ENCODE measurements at places on chromosomes 6 and 20. TPM values are rescaled to one million over a fixed set of nuclear protein-coding genes. Genes with fewer than 3 reads are reported as not detected.

The DAAM2 gene
- total RNA-seq: 50.3 TPM

The TNFRSF6B gene
- 2.8 TPM for total RNA-seq

- H3K4me3 ChIP-seq: no peak overlapping the region
- no peak for DNase-seq
- no peaks in the 10 kb centered on the region for H3K4me1 ChIP-seq
- no peaks in the 10 kb centered on the region for H3K36me3 ChIP-seq
- H3K27me3 ChIP-seq: peaks cover 4% of the 10 kb centered on the region
Measured at GRCh38 chr6:15773806-15774410, 111.1 kb upstream of the DTNBP1 start.

DNA sequence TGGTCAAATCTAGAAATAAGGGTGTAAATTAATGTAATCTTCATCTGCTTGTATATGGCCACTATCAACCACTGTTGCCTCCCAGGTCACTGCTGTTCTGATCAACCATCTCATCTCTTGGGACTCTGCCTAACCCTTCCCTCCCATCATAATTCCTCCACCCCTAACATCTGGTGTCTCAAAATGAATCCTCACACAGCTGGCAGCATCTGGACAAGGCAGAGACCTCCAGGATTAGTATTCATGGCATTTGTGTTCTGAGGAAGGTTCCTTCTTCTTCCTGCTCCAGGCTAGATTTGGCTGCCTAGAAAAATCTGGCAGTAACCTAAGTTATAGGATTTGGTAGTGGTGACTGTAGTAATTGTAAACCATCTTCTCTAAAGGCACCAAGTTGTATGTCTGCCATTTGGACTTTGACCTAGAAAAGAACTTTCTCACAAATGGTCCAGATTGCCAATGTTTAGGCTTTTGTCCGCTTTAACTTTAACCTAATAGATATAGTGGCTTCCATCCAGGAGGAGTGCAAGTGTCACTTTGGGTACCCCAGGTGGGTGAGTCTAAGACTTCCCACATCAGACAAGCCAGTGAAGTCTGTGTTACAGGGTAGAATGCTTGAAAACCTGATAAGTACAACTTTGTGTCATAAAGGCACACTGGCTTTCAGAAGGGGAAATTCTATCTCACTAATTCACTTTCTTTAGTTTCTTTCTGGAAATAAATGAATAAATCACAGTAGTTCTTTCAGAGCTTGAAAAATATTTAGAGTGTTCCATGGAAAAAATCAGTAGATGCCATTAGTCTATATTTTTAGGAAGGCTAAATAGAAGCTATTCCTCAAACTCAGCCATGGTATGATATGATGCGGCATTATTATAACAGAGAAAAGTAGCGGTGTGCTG is 3.0 kb upstream of the PHACTR2 start:
- DNase-seq: no peak
- H3K27me3 ChIP-seq: no peaks in the 10 kb centered on the region
- peaks cover 18% of the 10 kb centered on the region for H3K4me1 ChIP-seq
- H3K27ac ChIP-seq: peak overlapping the region; percentile 74

GRCh38 chr6:90893400-90893799 is 306.5 kb upstream of the MAP3K7 start:
- H3K4me1 ChIP-seq: peaks cover 7% of the 10 kb centered on the region
- no peak for DNase-seq
- no peak overlapping the region for H3K4me3 ChIP-seq
- H3K27ac ChIP-seq: no peak overlapping the region

GRCh38 chr6:74087899-74088298 is 391.9 kb downstream of the CD109 start:
- H3K27me3 ChIP-seq: no peaks in the 10 kb centered on the region
- H3K27ac ChIP-seq: no peak overlapping the region
- H3K36me3 ChIP-seq: no peaks in the 10 kb centered on the region
- no peak for DNase-seq

The SLC24A3 gene
- 0.79 TPM for total RNA-seq

The GSTA2 gene
- not detected for total RNA-seq

DNA sequence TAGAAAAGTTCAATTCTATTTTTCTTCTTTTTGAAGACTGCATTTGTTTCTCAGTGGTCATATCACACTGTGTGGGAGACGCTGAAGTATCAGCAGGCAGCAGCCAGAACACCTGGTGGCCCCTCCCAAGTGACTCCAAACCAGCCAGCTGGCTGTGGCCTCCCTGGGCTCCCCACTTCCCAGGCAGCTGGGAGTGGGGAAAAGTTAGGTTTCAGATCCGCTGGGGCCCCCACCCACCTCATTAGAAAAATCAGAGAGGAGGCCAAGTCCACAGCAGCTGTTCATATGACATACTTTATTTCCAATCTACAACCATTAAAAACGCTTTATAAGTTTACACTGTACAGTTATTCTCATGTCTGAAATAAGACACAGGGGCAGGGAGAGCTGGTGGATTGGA is 3.6 kb upstream of the DSN1 start:
- no peak for DNase-seq
- H3K4me1 ChIP-seq: peaks cover 8% of the 10 kb centered on the region
- H3K4me3 ChIP-seq: no peak overlapping the region
- H3K36me3 ChIP-seq: no peaks in the 10 kb centered on the region
- H3K27ac ChIP-seq: no peak overlapping the region

- no peaks in the 10 kb centered on the region for H3K4me1 ChIP-seq
- H3K27me3 ChIP-seq: no peaks in the 10 kb centered on the region
- H3K27ac ChIP-seq: no peak overlapping the region
- no peak for DNase-seq
- no peaks in the 10 kb centered on the region for H3K36me3 ChIP-seq
- H3K4me3 ChIP-seq: no peak overlapping the region
Measured at GRCh38 chr6:126941751-126942150, 176.7 kb upstream of the RSPO3 start.

DNA sequence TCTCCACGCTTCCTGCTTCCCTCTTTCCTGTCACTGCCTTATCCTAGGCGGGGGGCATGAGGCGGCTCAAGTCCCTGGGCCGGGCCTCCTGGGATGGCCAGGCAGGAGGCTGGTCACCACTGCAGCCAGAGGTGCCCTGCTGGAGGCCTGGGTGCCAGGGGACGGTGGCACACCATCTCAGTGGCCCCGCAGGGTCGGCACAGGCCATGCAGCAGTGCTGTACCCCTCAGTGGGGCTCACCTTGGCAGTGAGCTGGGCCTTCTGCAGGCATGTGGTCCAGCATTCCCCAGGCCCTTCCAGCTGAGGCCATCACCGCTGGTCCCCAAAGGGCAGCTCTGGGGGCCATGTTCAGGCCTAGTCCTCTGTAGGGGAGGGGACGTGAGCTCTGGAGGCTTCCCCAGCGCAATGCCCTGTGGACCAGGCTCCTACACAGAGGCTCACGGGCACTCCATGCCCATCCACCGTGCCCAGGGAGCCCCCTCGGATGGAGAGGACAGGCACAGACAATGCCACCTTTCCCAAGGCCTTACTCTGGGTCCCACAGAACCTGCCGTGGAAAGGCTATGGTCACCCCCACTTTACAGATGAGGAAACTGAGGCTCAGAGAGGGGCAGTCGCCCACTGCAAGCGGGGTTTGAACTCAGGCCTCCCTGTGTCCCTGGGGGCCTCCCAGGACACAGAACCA is 123.8 kb downstream of the TAF4 start:
- no peak for DNase-seq
- no peaks in the 10 kb centered on the region for H3K27me3 ChIP-seq
- no peaks in the 10 kb centered on the region for H3K4me1 ChIP-seq
- H3K27ac ChIP-seq: no peak overlapping the region
- no peaks in the 10 kb centered on the region for H3K36me3 ChIP-seq

The GMPR gene
- 2.0 TPM for total RNA-seq

GRCh38 chr6:79862126-79862525 is 85.2 kb downstream of the ELOVL4 start:
- no peaks in the 10 kb centered on the region for H3K36me3 ChIP-seq
- H3K27ac ChIP-seq: no peak overlapping the region
- no peak overlapping the region for H3K4me3 ChIP-seq

GRCh38 chr6:18263418-18264218 is 712 bp downstream of the DEK start:
- H3K4me1 ChIP-seq: peaks cover 36% of the 10 kb centered on the region

GRCh38 chr6:25660512-25660911 is 8.5 kb downstream of the SCGN start:
- DNase-seq: peak; percentile 23
- H3K27me3 ChIP-seq: no peaks in the 10 kb centered on the region
- H3K4me3 ChIP-seq: no peak overlapping the region
- H3K27ac ChIP-seq: no peak overlapping the region

DNA sequence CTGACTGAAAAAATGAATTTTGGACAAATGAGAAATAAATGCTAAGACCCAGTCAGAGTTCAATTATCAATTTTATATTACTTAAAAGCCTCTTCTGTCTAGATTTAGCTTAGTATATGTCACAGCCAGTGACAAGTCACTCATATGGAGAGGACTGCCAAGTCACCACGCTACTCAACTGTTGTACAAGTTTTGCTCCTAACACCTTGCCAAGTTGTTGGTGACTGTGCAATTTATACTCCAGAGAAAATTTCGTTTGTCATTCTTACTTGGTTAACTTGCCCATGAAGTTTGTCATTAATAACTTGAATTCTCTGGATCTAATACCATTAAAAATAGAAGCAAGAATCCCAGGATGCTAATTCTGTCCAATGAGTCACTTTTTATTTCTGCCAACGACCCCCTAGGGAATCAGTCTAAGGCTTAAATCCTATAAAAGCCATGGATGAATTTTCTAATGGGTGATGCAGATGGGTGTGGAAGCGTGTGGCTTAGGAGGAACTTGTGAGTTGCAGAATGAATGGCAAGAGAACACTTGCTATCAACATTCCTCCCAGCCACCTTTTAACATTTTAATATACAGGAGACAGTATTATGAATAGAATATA is 30.4 kb upstream of the FBXO30 start:
- H3K27me3 ChIP-seq: no peaks in the 10 kb centered on the region
- DNase-seq: no peak
- H3K27ac ChIP-seq: no peak overlapping the region
- no peaks in the 10 kb centered on the region for H3K4me1 ChIP-seq
- no peak overlapping the region for H3K4me3 ChIP-seq

The ENPP3 gene
- 0.19 TPM for total RNA-seq

The GPLD1 gene
- 0.75 TPM for total RNA-seq

- no peaks in the 10 kb centered on the region for H3K27me3 ChIP-seq
- no peak for DNase-seq
- H3K27ac ChIP-seq: no peak overlapping the region
- no peaks in the 10 kb centered on the region for H3K4me1 ChIP-seq
- no peaks in the 10 kb centered on the region for H3K36me3 ChIP-seq
Measured at GRCh38 chr6:147817042-147817689, 308.7 kb downstream of the SAMD5 start.

The SLC52A3 gene
- total RNA-seq: 0.09 TPM

DNA sequence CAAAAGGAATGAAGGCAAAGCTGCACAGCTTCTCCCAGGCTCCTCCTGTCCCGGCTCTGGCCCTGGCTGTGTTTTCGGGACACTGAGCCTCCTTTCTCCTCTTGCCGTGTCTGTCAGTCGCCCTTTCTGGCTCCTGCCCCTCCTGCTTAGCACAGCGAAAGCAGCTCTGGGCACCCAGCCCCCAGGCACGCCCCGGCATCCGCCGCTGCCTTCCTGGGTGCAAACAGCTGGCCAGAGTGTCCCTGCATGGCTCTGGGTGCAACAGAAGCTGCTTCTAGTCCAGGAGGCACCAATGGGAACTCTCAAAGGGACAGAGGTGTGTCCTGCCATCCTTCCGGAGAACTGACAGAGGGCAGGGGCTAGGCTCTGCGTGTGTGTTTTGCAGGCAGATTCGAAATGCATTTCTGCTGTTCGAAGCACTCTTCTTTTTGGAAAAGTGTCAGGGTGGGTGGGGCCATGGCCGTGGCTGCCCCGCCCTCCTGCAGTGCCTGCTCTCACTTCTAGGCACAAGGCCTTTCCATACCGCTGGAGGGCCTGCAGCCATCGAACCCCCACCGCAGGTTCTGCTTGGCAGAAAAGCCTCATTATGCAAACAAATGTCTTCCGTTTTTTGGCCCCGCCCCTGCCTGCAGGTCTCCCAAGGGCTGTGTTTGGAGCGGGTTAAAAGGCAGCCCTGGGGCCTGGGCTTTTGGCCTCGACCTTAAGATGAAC is 15.5 kb downstream of the COL9A3 start:
- DNase-seq: no peak
- H3K4me1 ChIP-seq: peaks cover 3% of the 10 kb centered on the region
- no peak overlapping the region for H3K4me3 ChIP-seq
- no peaks in the 10 kb centered on the region for H3K27me3 ChIP-seq

DNA sequence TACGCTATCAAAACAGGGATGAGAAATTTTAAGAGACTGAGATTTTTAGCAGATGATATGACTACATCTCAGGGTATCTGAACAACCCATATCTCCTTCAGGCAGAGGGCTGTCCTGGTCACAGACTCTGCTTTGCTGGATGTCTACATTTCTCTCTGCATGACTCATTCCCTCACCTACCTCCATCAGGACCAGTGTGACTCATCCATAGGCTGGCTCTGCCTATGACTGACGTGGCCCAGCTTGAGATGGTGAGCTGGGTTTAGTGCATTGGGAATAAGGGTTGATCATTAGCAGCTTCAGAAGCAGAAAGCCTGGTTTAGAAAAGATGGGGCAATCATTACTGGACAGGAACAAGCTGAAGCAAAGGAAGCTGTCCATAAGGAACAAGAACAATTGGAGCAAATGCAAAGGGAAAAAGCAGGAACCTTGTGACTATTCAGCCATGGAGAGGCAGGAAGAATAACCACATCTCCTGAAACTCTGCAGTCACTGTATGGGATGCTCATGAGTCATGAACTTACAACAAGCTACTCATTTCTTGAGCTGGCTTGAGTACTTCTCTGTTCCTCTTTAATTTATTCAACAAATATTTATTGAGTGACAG is 86.4 kb upstream of the CBLN4 start:
- no peaks in the 10 kb centered on the region for H3K4me1 ChIP-seq
- no peak overlapping the region for H3K4me3 ChIP-seq
- H3K27me3 ChIP-seq: no peaks in the 10 kb centered on the region
- no peaks in the 10 kb centered on the region for H3K36me3 ChIP-seq
- no peak for DNase-seq

DNA sequence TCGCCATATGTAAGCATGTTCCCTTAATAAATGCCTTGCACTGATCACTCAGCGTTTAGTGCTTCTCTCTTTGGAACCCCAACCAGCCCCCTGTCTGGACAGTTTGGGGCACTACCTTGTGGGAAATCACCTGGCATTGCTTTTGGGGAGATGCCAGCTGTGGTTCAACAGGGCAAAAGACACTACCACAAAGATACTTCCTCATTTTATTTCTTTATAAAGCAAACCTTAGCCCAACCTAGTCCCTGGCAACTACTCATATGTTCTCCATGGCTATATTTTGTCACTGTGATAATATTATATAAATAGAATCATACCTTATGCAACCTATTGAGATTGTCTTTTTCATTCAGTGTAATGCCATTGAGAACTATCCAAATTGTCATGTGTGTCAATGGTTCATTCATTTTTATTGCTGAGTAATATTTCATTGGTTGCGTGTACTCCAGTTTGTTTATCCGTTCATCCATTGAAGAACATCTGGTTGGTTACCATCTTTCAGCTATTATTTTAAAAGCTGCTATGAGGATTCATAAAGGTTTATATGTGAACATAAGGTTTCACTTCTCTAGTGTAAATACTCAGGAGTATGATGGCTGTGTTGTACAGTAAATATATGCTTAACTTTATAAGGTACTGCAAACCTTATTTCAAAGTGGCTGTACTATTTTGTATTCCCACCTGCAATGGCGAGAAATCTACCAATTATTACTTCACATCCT is 114.8 kb downstream of the MOXD1 start:
- H3K36me3 ChIP-seq: no peaks in the 10 kb centered on the region
- H3K4me1 ChIP-seq: no peaks in the 10 kb centered on the region
- H3K4me3 ChIP-seq: no peak overlapping the region
- no peak for DNase-seq
